Esophagus mucosa (tissue), 1 donor: ENCODE measurements at places on chromosomes 6 and 20. TPM values are rescaled to one million over a fixed set of nuclear protein-coding genes. Genes with fewer than 3 reads are reported as not detected.
A peak's percentile ranks its signal among the peaks of the same experiment; 100 is the strongest.

The SYNDIG1 gene
- 0.08 TPM for total RNA-seq

DNA sequence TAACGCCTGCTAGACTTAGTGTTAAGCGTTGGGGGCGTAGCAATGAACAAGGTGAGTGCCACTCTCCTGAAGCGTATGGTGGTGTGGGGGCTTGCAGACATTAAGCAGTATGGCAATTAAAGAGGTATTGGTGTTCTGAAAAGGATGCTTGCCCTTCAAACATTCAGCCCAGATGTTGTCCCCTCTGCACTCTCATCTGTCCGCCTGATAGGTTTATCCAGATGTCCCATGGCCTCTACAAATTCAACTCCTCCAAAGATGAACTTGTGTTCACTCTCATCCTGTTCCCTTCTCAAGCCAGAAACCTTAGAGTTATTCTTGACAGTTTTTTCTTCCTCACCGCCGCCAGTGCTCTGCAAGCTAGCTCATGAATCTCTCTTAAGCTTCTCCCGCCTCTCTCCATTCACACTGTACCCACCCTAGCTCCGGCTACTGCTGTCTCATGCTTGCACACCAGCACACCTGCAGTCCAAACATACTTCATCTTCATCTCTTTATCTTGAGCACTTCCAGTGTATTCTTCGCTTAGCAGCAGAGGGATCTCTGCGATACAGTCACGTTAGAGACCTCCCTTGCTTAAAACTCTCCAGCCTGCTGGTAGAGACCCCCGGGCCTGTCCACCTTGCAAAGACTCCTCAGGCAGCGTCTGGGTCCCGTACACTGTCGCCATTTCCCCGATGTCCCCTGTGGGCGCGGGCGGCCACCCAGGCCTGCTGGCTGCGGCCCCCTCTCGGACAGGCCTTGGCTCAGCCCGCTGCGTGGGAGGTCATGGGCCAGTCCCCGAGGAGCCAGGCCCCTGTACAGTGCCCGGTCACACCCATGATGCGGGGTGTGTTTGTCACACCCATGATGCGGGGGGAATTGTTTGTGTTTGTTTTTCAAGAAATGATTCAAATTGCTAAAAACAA, 962 bp downstream of the DDX27 start:
- no peak for ATAC-seq

DNA sequence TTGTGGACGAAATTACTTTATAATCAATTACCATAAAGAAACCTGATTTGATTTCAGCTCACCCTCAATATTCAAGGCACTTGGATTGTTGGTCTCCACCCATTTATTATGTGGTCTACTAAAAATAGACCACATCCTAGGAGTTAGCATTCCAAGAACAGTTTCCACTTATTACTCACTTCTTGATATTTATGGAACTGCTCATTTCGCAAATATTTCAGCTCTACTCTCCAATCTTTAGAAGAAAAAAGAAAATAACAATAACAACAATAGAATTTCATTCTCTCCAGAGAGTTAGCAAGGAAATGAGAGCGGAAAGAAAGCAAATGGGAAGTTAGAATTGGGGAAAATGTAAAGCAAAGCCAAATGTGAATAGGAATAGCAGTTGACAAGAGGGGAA, 26.2 kb upstream of the HDAC2 start:
- no peak for ATAC-seq

The CAGE1 gene
- total RNA-seq, result 0.28 TPM

The TSBP1 gene
- total RNA-seq, result not detected

The SYCP2L gene
- not detected for total RNA-seq

DNA sequence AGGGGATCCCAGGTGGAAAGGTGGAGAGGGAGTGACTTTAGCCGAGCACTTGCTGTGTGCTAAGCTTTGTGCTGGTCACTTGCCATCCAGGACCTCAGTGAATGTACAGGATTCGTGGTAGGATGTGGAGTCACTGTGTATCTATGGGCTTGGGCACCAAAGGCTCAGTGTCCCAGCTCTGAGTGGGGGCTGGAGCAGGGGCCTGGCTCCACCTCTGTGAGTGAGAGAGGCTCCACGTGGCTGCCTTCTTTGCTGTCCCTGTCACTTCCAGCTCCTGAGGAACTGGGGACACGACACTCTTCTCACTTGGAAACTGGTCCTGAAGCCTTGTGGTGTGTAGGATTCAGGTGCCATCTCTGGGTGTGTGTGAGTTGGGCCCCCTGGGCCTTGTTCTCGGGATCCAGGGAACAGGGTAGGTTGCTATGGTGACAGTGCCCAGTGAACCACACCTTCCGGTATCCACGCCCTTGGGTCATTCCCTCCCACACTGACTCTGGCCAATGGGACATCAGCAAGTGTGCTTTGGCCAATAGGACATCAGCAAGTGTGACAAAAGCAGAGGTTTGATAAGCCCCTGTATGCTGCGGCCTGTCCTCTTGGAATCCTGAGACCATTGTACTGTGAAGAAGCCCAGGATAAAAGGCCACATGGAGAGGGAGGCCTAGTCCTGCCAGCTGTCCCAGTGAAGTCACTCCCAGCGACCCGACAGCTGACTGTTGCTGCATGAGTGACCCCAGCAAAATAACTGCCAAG, 87.7 kb downstream of the CDH22 start:
- no peak for ATAC-seq

- peak; percentile 87 for ATAC-seq
Measured at GRCh38 chr20:56630086-56630493, 984 bp downstream of the TFAP2C start.

The PLCB4 gene
- 1.1 TPM for total RNA-seq

The PBX2 gene
- total RNA-seq, result 34.7 TPM

The C20orf202 gene
- 0.24 TPM for total RNA-seq

The HRH3 gene
- total RNA-seq, result not detected

GRCh38 chr6:66103354-66103753, 396.3 kb upstream of the EYS start:
- no peak for ATAC-seq

GRCh38 chr6:110653381-110653780, 161.9 kb downstream of the CDK19 start:
- ATAC-seq, result no peak

- ATAC-seq, result no peak
Measured at GRCh38 chr6:158667360-158667981, 17.6 kb downstream of the SYTL3 start.

- peak; percentile 43 for ATAC-seq
Measured at GRCh38 chr6:32254761-32255198, 30.9 kb upstream of the NOTCH4 start.

DNA sequence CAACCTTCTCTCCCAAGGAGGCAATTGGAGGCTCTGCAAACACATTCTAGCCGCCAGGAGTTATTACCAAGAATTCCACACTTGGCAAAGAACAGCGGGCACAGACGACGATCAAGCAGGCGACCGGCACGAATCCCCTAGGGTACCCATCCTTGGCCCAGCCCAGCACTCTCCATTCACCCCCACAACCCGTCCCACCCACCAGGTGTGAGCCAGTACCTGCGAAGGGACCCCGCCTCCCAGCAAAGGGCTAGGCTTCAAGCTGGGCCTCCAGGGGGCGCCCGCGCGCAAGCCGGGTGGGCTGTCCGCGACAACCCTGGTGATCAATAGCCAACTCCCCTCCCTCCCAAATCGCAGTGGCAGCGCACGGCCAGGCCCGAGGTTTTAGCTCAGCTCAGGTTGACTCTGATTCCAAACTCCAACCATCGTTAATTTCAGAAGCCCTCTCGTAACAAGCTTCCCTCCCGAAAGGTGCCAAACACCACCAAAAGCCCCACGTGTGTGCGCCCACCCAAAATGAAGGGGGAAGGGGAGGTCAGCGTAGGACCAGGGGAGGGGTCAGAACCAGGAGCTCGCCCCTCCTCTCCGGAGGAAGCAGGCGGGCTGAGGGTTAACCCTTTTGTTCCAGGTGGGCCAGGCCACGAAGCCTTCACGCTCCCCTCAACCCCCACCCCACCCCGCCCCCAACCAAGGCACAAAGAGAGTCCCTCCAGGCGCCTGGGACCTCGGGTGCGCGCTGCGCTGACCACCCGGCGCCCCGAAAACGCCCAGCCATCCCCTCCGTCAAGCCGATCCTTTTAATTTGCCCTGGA, 2.1 kb downstream of the SALL4 start:
- peak; percentile 59 for ATAC-seq

DNA sequence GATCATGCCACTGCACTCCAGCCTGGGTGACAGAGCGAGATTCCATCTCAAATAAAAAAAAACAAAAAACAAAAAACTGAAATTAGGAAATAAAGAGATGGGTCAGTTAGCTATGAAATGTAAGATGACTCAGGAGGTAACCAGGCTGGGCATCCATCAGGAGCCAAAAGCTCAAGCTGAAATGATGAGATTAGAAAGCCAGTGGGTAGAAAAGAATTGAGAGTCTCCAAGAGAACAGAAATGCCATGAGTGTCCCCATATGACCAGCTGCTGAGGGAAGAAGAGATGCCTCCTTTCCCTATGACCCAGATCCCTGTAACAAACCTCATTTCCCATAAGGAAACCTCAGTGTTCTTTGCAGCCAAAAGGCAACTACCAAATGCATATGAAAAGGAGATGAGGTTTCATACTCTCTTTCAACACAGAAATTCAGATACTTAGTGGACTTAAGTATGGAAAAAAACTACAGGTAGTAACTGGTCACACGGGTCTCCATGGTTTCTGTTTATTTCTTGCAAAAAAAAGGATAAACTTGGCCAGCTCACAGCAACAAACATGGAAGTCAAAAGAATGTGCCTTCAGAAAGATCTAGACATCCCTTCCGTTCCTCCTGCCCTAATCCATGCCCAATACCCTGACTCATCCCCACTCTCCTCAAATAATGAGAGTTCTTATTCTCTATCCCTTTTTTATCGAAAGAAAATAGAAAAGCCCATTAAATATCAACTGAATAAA, 8.1 kb downstream of the ARHGAP18 start:
- no peak for ATAC-seq

DNA sequence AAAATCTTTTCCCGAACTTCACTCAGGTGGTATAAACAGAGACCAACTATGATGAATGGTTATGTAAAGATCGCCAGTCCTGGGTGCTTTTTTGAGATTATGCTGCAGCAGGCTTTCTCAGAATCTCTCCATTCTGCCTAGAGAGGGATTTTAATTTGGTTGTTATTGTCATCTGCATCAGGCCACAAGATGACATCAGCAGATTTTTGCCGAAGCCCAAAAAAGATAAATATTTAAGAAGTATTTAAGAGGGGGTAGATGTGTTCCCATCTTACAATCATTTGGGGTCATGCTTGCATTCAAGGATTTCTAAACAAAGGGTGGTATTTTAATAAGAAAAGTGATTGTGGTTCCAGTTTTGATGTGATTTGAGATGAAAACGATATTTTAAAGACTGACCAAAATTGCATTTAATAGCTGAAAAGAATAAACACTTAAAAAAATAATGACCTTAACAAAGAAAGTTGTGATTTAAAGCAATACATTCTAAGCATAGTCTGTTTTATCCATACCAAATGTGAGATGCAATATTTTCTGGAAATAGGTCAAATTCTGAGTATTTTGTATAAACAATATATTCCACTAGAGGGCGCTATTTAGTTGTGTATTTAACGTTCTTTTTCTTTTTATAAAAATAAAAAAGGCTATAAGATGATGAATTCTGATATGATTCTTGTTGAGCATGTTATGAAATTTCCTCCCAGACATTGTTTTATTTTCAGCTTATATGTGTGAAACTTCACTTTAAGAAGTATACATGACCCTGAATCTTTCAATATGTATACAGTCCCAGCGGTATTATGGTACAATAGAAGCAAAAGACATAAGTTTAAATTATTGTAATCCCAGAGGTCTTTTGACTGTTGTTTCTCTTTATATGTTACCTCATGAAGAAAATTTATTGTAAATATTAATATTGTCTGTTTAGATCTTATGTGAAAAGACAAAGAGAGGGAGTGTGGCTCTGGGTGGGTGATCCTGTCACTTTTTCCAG, 51.0 kb upstream of the ZFP64 start:
- ATAC-seq, result no peak

GRCh38 chr6:28167926-28168325, 26.2 kb downstream of the ZKSCAN8 start:
- no peak for ATAC-seq

GRCh38 chr20:57436223-57436545, 45.0 kb downstream of the RBM38 start:
- no peak for ATAC-seq

- ATAC-seq, result no peak
Measured at GRCh38 chr20:62573817-62574216, 68.5 kb upstream of the SLCO4A1 start.

DNA sequence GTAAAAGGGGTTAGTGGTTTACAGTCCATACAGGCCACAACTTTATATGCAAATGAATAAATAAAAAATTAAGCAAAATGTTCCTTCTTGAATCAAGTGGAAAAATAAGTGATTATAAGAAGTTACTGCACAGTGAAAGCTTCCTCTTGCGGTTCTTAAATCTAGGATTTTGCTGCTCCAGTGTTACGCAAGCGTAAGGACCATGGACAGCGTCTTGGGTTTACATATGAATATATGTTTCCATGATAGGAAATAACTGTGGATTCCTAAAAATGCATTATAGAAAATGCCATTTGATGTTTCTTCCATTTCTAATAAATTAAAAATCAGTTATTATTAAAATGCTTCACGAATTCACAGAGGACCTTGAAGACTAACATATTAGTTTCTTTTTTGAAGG, 176.6 kb upstream of the POU3F2 start:
- ATAC-seq, result no peak

GRCh38 chr20:21505161-21505809, 8.6 kb downstream of the NKX2-2 start:
- ATAC-seq, result peak; percentile 80

- ATAC-seq, result no peak
Measured at GRCh38 chr6:157607317-157608109, 215.5 kb upstream of the SNX9 start.

The HSPA12B gene
- 1.2 TPM for total RNA-seq

The ZBP1 gene
- 0.44 TPM for total RNA-seq

DNA sequence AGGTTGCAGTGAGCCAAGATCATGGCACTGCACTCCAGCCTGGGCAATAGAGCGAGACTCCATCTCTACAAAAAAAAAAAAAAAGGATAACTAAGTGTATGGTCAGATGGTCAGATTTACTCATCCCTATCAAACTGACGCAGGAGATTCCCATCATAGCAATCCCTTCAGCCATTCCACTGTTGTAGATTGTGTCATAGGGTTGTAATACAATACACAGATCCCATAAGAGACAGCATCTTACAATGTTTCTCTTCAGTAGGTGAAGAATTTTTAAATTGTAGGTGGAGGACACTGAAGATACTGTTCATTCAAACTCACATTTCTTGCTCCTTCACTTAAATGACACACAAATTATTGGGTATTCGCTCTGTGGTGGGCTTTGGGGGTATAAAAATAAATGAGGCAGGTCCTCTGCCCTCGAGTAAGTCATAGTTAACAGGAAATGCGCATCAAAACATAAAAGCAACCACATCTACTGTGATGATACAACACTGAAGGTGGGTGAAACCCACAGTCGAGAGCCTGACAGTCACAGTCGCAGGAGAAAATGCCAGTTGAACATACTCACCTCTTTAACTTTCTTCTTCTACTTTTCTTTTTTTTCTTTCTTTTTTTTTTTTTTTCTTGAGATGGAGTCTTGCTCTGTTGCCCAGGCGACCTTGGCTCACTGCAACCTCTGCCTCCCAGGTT, 205.5 kb downstream of the ZNF217 start:
- ATAC-seq, result no peak

GRCh38 chr6:77487808-77488425, 24.6 kb upstream of the HTR1B start:
- no peak for ATAC-seq

The SOD2 gene
- 280 TPM for total RNA-seq

- ATAC-seq, result no peak
Measured at GRCh38 chr6:449057-449430, 57.5 kb downstream of the IRF4 start.
